ENCODE measurements at places on chromosomes 12 and 14. TPM values are rescaled to one million over a fixed set of nuclear protein-coding genes. Genes with fewer than 3 reads are reported as not detected.

DNA sequence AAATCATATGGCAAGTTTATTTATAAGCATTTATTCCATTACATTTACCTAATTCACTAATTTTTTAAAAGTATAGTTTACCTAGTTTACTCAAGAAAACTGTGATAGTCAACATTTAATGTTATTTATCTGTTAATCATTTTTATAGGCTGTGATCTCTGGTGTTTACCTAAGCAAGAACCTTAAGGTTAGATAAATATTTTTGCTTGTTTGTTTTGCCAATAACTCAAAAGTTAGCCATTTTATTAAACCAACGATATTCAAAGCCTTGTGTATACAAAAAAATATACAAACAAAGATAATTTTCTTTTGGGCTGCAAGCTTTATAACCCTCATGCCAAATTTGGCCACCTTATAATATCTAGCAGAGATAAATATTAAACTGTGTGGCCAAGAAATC lies 157.3 kb downstream of the SLCO1B3 start:
- no peak overlapping the region for H3K4me3 ChIP-seq
- H3K36me3 ChIP-seq = no peaks in the 10 kb centered on the region
- H3K4me1 ChIP-seq = no peaks in the 10 kb centered on the region
- no peaks in the 10 kb centered on the region for H3K27me3 ChIP-seq
- H3K27ac ChIP-seq = no peak overlapping the region

GRCh38 chr12:83018088-83018487 lies 331.4 kb downstream of the TMTC2 start:
- H3K36me3 ChIP-seq = no peaks in the 10 kb centered on the region
- no peak overlapping the region for H3K4me3 ChIP-seq
- no peak for DNase-seq

Gene FAM222A
- total RNA-seq = 26.6 TPM

Gene KRT72
- total RNA-seq = not detected

Gene SERPINA9
- not detected for total RNA-seq

Gene SLC17A8
- total RNA-seq = 0.52 TPM

Measured in adrenal gland (tissue), 19 donors.